ENCODE measurements at places on chromosomes 6 and 20.

GRCh38 chr6:77458421-77458820, 4.9 kb downstream of the HTR1B start:
- DNase-seq: no peak

- no peak for DNase-seq
These were observed 24.7 kb downstream of the FNDC1 start for GRCh38 chr6:159193923-159194322.

DNA sequence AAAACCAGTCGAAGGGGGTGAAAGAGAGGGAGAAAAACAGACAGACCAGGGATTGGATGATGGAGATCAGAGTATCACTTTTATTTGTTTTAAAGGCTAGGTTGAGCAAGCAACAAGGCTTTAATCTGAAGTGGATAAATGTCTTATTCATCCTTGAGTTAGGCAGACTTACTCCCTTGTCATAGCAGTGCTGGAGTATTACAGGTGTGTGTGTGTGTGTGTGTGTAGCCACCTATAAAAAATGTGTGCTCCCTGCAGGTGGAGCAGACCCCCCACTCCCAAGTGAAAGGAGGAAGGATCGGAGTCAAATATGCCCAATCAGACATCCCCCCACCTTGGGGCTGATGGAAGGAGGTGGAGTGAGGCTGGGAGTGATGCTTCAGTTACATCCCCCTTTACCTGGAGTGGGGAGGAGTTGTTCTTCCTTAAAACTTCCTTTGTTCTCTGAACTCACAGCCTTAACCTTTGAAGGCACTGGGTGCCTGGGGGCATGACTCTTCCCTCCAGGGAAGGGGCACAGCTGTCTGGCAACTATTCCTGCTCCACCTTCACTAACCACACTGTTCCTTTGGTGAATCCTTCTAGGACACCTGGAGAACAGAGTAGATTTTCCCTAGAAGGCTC, 27.3 kb downstream of the PTK7 start:
- DNase-seq: no peak

GRCh38 chr20:36202891-36203338, 33.4 kb upstream of the AAR2 start:
- no peak for DNase-seq
